Jurkat, Clone E6-1 (cell line): ENCODE measurements at places on chromosomes 6 and 20.

DNA sequence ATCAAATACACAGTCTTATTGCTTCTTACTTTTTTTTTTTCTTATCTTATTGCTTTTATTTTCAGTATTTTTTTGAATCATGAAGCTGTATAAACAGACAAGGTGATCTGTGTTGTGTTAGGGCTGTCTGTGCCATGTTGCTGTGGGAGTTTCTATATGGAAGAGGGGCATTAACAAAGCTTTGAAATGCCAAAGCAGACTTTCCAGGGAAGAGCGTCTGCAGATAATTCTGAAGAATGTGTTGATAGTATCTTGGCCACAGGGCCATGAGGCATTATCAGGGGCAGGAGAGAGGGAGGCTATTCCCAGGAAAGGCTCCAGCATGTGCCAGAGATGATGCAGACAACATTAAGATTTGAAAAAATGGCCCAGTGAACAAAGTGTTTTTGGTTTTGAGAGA, 354.5 kb downstream of the UTRN start:
- no peak for DNase-seq

DNA sequence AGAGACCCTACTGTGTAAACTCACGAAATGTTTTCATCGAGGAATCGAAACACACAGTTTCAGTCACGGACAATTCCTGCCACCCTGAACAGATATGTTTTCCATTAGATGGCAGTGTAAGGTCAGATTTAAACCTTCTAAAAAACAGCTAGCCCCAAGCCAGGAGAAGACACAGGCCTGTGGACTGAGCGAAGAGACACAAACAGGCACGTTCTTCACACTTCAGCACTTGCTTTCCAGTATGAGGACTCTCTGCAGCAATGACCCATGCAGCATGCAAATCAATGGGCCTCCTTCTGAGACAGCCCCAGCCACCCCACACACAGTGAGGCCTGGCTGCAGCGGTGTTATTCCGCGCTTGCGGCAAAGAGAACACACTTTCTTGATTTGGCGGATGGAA, 31.9 kb downstream of the HUS1B start:
- DNase-seq: no peak

DNA sequence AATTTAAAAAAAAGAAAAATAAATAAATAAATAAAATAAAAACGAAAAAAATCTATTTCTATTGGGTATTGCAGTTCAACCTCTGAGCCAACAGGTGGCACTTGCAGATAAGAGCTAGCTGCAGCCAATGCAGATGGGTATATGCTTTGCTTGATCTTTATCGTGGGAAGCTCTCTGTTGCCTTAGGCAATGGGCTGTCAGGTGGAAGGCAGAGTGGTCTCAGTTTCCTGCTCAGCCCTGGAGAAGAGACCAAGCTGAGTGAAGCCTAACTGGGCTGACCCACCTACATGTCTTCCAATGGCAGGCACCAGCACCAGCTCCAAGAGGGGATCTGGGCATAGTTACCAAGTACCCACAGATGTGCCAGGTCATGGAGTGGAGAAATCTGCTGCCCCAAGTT, 95.0 kb downstream of the AK9 start:
- peak; percentile 78 for DNase-seq

GRCh38 chr20:24617080-24617432, 147.6 kb downstream of the SYNDIG1 start:
- no peak for DNase-seq

GRCh38 chr6:42966571-42966970, 6.0 kb downstream of the GNMT start:
- DNase-seq: no peak
